CD4-positive, alpha-beta T cell treated with Interleukin-15 for 1 hour (primary cell): ENCODE measurements at places on chromosomes 6 and 20.

- DNase-seq, result no peak
Observed at GRCh38 chr6:44275749-44276648, 5.7 kb downstream of the TMEM151B start.

DNA sequence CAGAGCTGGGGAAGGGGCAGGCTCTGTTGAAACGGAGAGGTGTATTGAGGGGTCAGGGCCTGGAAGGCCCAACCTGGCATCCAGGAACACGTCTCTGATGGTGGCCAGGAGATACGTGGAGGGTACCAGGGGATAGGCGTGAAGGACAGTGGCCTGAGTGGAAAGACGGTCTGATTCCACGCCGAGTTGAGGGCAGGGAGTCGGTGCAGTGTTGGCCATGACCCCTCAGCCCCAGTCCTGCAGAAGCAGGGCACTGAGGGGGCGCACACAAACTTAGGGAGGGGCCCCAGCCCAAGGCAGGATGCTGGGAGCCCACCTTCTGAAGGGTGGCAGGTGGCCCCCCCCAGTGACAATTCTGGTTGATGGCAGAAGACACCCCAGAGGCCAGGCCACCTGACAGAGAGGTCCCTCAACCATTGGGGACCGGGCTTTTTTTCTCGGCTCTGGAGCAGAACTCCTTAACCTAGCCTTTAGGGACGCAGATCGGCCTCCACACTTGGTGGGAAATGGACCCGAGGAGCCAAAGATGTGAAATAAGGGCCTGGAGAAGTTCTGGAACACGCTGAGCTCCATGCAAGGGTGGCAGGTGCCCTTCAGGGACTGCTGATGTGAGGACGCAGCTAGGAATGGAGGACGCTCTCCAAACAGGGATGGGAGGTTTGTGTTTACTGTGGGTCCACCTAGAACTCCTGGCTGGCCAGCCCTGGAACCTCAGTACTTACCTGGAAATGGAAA lies 91.0 kb downstream of the TMEM242 start:
- DNase-seq, result no peak

DNA sequence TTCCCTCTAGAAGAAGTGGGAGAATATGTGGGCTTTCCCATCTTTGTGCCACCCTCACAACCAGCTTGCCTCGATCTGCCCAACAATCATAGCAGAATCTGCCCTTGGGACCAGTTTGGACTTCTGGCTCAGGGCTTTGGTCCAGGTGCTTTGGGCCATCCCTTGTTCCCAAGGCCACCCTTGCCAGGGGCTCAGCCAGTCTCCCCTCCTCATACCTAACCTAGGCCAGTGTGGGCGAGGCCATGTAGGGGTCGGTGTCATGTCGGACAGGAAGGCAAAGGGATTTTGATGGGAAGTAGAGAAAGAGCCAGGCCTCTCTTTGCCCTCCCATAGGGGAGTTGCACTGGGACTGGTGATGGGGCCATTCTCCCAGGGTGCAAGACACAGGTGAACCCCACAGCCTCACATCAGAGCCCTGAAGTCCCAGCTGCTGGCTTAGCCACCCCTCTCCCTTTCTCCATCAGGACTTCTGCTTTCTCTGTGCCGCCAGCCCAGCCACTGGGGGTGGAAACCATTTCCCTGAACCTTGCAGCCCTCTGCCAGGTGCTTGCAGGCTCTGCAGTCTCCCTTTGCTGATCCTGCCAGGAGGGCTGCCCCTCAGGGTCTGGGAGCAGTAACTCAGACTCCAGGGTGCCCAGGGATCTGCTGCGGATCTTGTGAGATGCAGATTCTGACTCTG lies 60.7 kb downstream of the SLC24A3 start:
- DNase-seq, result no peak

GRCh38 chr20:6074145-6074561 lies 20.3 kb upstream of the LRRN4 start:
- DNase-seq, result no peak

DNA sequence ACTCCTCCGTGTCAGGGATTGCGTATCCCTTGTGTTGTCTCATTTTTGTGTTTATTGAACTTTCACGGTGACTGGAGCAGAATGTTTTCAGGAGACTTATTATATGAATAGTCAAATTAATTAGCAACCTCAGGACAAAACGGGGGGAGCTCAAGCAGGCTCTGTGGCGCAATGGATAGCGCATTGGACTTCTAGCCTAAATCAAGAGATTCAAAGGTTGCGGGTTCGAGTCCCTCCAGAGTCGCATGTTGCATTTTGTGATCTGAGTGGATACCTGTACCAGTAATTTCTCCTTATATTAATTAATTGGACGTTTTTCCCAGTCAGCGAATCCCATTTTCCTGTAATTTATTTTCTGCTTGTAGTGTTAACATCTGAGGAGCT lies 89.1 kb upstream of the ZNF184 start:
- DNase-seq, result no peak

DNA sequence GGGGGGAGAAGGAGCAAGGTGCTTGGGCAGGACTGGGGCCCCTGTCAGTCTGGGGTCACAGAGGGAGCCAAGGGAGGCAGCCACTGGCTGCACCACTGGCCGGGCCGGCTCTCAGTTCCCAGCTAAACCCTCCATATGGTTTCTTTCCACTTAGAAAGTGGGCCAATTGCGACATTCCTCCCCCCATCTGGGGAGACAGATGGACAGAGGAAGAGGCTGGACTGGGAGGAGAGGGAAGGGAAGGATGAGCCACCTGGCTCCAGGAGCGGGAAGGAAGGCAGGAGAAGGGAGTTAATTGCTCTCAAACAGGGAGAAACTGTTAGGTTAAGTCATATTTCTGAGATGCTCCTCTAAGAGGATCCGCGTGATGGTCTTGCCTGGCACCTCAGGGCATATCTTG lies 82.2 kb downstream of the GRM4 start:
- no peak for DNase-seq

- DNase-seq, result no peak
Observed at GRCh38 chr6:168061269-168062210, 17.5 kb downstream of the FRMD1 start.

DNA sequence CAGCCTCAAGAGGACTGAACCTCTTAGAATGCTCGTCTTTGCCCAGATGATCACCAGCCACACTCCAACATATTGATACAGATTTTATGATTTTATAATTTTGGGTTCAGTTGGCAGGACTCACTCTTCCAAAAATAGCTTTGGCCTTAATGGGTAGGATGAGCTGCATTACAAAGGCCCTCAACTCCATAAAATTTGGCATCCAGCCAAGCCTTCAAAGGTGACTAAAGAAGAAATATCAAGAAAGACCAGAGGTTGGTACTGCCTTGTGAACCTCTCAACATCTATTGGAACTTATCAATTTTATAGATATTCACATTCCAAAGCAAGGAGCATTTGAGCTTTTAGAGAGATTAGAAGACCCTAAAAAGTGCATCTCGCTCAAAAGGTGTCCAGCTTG lies 48.4 kb upstream of the SNAP25 start:
- DNase-seq, result no peak

DNA sequence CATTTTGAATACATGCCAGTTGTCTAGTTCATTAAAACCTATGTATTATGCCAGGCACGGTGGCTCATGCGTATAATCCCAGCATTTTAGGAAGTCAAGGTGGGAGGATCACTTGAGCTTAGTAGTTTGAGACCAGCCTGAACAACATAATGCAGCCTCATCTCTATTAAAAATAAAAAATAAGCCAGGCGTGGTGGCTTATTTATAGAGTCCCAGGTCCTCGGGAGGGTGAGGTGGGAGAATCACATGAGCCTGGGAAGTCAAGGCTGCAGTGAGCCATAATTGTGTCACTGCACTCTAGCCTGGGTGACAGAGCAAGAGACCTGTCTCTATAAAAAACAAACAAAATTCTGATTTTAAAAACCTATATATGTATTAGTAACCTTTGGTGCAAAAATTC lies 27.5 kb downstream of the ORC3 start:
- no peak for DNase-seq

DNA sequence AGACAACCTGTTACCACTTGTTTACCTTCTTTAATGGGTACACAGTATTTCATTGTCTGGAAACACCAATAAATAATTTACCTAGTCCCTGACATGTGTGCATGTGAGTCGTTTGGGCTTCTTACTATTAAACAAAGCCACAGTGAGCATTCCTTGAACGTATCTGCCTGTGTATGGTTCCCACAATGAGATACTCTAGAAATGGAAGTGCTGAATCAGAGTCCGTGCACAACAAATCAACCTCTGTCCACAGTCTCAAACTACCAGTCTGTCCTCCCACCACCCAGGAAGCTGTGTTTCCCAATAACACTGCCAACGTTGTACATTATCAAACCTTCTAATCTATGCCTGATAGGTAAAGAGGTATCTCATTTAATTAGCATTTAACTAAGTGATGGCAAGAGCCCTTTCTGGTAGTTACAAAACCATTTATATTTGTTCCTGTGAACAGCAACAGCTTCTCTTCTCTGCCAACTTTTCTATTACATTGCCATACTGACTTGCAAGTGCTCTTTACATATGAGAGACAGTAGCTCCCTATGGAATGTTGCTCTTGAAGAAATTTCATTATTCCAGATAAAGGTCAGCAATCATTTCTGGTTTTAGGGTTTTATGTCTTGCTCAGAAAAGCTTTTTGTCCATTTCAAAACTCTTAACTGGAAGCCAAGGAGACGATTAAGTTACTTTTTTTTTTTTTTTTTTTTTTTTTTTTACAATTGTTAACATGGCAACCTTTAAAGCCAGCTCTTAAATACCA lies 14.7 kb downstream of the JAG1 start:
- no peak for DNase-seq

DNA sequence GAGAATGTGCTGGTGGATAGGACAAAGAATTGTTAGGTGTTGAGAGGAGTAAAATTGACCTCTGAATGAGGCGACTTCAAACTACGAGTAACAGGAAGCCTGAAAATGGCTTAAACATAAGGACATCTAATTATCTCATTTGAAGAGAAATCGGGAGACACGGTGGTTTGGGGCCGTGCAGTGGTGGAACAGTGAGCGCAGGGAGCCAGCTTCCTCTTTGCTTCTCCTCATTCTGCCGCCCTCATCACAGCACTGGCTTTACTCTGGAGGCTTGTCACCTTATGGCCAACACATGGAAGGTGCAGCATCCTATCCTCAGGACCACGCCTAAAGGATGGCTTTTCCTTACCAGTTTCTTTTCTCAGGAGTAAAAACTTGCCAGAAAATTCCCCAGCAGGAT lies 114.3 kb downstream of the B3GAT2 start:
- no peak for DNase-seq

DNA sequence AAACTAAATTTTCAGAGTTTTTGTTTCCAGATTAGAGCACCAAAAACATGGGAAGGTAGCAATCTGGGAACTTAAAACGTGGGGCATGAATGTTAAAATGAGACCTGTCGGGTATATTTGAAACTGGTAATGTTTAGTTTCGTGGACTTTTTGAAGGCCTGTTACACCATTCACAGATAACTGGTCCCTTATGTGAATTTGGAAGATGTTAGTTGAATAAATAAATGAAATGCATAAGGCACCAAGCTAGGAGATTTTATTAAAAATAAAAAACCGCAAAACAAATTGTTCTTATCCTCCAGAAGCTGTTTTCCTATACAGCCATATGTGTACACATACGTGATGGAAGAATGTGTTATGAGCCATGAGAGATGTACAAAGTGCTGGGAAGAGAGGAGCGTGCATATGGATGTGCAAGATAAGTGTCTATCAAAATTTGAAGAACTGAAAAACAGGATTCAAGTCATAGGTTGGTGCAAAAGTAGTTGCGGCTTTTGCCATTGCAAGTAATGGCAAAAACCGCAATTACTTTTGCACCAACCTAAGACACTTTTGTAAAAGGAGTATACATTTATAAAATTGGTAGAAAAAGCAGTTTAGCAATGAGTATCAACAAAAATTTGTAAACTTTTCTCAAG lies 700 bp upstream of the MCUR1 start:
- no peak for DNase-seq

- no peak for DNase-seq
Observed at GRCh38 chr20:46364670-46365486, 41.5 kb downstream of the ELMO2 start.

DNA sequence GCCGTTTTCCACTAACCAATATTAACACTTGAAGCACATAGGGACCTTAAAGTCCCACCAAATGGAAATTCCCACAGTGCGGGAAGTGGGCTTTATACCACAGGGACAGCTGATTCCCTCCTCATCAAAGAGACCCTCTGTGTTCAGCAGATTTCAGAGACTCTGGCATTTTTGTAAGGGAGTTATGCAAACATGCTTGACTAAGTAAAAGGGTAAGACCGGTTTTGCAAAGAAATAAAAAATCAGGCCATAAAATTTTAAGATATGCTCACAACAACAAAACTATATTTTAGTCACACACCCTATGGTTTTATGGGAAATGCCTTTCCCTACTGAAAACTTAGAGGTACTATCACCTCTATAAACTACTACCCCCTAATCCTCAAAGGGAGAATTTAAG lies 45.4 kb upstream of the SPTLC3 start:
- no peak for DNase-seq

- DNase-seq, result no peak
Observed at GRCh38 chr6:9623228-9623832, 791.5 kb downstream of the TFAP2A start.

- no peak for DNase-seq
Observed at GRCh38 chr6:36064770-36065396, 37.3 kb downstream of the MAPK14 start.

- DNase-seq, result no peak
Observed at GRCh38 chr20:48738399-48739304, 89.1 kb downstream of the PREX1 start.

DNA sequence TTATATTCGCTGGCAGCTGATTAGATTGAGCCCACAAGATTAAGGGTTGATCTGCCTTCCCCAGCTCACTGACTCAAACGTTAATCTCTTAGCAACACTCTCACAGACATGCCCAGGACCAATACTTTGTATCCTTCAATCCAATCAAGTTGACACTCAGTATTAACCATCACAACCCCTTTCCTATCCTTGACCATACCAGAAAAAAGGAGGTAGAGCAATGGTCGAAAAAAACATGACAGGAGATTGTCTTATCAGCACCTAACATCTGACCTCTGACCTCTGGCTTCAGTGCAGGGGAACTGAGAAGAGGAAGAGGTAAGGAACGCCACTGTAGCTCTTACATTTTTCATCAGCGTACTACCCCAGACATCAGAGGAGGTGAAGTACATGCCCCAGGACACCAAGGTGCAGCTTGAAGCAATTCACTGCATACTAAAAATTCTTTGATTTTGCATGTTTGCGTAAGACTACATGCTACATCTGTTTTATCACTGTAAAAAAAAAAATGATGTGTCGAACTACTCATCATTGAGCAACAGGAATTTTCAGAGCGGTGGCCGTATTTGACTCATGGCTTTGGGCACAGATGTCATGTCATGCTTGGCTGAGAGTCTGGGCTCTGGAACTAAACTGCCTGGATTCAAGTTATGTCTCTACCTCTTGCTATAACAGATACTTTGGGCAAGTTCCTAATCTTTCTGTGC lies 188.0 kb upstream of the TAB2 start:
- no peak for DNase-seq

- no peak for DNase-seq
Observed at GRCh38 chr20:34768096-34768495, 57.4 kb downstream of the NCOA6 start.

DNA sequence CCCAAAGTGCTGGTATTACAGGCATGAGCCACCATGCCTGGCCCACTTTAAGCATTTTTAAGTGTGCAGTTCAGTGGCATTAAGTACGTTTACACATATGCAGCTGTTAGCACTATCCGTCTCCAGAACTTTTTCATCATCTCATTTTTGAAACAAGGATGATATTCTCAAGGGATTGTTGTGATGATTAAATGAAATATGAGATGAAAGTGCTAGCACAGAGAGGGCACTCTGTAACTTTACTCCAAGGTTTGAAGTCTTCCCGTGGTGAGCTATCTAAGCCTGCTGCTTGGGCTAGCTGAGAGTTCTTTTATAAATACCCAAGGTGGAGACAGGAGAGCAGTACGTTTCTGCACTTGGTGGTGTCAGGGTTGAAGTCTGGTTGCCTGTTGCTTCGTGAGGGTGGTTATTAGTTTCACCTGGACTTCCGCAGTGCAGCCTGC lies 6.6 kb downstream of the TM9SF4 start:
- no peak for DNase-seq
